ENCODE measurements at places on chromosomes 1 and 21. TPM values are rescaled to one million over a fixed set of nuclear protein-coding genes. Genes with fewer than 3 reads are reported as not detected.

Gene ZBTB8B
- total RNA-seq, result 0.07 TPM

DNA sequence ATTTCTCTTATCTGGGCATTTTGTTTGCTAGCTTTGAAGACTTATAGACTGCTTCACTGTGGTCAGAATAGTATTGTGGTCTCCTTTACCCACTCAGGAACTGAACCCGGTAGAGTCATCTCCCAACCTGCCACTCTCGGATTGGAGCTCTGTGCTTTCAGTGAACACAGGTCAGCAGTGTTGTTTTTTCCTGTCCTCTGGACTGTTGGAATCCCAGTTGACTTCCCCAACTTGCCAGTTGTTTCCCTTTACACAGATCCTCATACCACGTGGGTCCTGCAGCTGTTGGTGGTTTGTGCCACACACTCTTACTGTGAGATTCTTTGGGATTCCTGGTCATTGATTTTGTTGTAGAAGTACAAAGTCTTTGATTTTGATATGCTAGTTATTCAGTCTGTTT is 214.1 kb downstream of the DYRK1A start:
- peak; percentile 85 for DNase-seq

Gene MAP3K7CL
- total RNA-seq, result 7.6 TPM

- no peak for DNase-seq
Measured at GRCh38 chr1:1278620-1279019, 1.6 kb upstream of the SCNN1D start.

DNA sequence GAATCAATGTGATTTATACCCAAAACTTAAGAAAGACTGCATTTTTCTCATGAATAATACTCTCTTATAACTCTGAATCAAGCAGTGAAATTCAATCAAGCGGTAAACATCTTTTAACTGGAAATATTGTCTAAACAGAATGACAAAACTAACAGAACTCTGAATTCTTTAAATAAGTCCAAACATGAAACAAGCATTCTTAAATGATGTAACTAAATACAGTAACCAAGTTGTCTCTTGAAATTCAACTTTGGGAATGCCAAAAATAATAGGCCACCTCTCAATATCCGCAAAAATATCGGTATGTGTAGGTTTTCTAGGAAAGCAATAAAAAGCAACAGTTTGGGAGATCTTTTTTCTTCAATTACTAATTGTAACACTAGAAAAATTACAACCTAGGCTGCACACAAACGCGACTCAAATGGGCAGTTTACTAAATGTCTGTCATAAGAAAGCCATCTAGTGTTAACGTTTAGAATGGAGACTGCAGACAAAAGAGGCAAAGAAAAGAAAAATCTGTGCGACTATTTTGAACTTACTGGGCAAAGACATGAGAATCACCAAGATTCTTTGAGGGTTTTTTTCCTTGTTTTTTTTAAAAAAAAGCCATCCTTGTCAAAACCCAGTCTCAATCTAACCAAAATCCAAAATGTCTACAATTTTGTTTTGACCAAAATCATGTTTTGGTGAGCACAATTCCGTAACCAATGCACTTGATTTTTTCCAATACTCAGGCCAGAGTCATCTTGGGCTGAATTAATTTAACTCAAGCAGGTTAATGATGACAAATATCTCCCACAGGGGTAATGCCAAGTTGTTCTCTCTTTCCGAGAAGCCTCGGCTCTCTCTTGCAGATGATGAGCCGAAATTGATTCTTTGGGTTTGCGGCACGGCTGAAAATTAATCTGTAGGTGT is 1.3 kb downstream of the SIPA1L2 start:
- DNase-seq, result no peak

DNA sequence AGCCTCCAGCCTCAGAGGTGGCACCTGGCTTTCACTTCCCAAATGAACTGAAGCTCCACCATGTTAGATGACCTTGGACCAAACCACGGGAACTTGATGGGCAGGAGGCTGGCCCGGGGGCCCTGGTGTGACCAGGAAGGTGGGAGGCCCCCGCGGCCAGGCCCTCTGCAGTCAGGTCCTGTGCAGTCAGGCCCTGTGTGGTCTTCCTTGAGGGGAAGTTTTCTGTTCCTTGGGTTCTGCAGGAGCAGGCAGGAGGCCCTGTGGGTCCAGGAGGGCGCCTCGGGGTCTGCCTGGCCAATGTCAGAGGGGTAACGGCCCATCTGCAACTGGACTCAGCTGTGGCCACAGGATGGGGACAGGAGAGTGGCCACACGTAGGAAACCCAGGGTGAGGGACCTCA is 13.0 kb downstream of the PRDM16 start:
- DNase-seq, result no peak

DNA sequence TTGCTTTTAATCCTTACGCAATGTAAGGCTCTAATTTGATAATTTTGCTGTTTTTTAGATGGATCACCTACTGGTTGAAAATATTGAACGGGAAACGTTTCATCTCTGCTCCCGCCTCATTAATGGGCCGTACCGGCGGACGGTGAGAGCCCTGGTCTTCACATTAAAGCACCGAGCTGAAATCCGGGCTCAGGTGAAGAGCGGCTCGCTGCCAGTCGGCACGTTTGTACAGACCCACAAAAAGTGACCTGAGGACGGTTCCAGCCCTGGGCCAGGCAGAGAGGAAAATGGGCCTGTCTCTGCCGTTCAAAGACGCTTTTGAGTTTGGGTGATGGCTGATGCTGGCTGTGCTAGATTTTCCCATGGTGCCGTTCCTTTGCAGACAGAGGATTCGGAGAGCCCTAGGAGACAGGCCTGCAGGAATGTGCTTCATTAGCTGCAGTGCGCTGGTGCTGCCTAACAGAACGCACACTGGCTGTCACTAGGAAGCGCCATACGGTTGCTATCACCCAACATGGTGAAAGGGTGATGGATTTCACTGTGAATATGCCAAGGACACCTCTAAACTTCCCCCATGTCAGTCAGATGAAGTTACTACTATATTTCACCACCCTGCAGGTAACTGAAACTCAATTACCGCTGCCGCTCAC is 42.9 kb downstream of the TCEANC2 start:
- no peak for DNase-seq

Gene SLAMF6
- total RNA-seq, result not detected

- no peak for DNase-seq
Measured at GRCh38 chr21:35430260-35430659, 381.2 kb upstream of the RUNX1 start.
